Metanephros (tissue), 2 donors: ENCODE measurements at places on chromosomes 4 and X. TPM values are rescaled to one million over a fixed set of nuclear protein-coding genes. Genes with fewer than 3 reads are reported as not detected.

The SSX5 gene
- total RNA-seq = not detected

The CSN1S1 gene
- not detected for total RNA-seq

The ADGRG4 gene
- not detected for total RNA-seq

The NXF2 gene
- not detected for total RNA-seq

The GAGE2A gene
- not detected for total RNA-seq

The CSAG2 gene
- total RNA-seq = not detected

The PABPC1L2A gene
- not detected for total RNA-seq

The PHEX gene
- total RNA-seq = 0.18 TPM

The HPSE gene
- total RNA-seq = 1.3 TPM

The PARM1 gene
- 34.2 TPM for total RNA-seq

The USP26 gene
- not detected for total RNA-seq

The SLC25A43 gene
- total RNA-seq = 5.4 TPM

The GPR50 gene
- total RNA-seq = not detected

The VGLL1 gene
- 5.4 TPM for total RNA-seq

The GABRG1 gene
- 0.06 TPM for total RNA-seq

The INPP4B gene
- 22.8 TPM for total RNA-seq

The COQ2 gene
- 12.6 TPM for total RNA-seq

The GABRE gene
- total RNA-seq = 31.9 TPM

The SPP1 gene
- 265 TPM for total RNA-seq

The GPM6B gene
- total RNA-seq = 15.9 TPM

The CYTL1 gene
- total RNA-seq = 2.2 TPM

The SCRG1 gene
- total RNA-seq = not detected

The NPY5R gene
- 1.6 TPM for total RNA-seq

The RASGEF1B gene
- total RNA-seq = 29.2 TPM

The FMR1NB gene
- total RNA-seq = not detected

The PPEF1 gene
- total RNA-seq = 0.41 TPM

The ATP6AP2 gene
- total RNA-seq = 113 TPM

The TAB3 gene
- 35.0 TPM for total RNA-seq

The PLP1 gene
- total RNA-seq = 7.2 TPM

The SSX2B gene
- total RNA-seq = 0.35 TPM

The MAP7D2 gene
- 0.93 TPM for total RNA-seq

The CYBB gene
- 27.5 TPM for total RNA-seq

The IL2 gene
- not detected for total RNA-seq

The SH2D1A gene
- total RNA-seq = 0.47 TPM

The GPR119 gene
- total RNA-seq = not detected
